ENCODE measurements at places on chromosomes 1 and 21.

- no peak for DNase-seq
Measured at GRCh38 chr1:210123924-210124589, 108.5 kb upstream of the SERTAD4 start.

DNA sequence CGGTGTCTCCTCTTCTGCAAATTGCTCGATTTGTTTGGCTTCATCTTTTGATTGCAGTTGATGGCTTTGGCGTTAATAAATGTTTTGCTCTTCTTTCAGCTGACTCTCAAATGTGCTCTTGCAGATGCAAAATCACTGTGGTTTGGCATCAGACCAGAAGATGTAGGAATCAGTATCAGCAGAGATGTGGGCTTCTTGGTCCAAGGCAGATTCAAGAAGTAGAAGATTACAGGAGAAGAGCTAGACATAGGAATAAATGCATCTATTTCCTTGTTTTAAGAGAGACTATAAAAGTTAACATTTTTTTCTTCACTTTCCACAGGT is 59.8 kb upstream of the BACH1 start:
- DNase-seq: no peak

- DNase-seq: no peak
Measured at GRCh38 chr1:183810121-183810520, 5.2 kb downstream of the RGL1 start.

GRCh38 chr1:214281720-214282629 is 1.0 kb downstream of the SMYD2 start:
- no peak for DNase-seq

DNA sequence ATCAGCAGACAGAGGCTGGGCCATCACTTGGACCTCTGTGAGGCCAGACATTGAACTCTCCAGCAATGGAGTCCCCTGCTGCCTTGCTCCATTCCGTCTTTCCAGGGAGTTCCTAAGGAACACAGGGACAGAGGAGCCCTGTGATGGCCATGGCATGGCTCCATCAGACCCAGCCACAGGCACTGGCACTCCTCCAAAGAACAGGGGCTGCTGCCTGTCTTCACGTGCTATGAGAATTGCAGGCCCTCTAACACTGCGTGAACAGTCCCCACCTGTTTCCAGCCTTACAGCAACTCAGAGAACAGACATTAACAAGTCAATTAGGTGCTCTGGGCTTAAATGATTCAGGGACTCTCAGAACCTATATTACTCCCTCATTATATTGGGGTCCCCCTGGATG is 140.8 kb downstream of the ASTN1 start:
- DNase-seq: no peak

- no peak for DNase-seq
Measured at GRCh38 chr1:31133368-31133767, 67.9 kb upstream of the PUM1 start.

DNA sequence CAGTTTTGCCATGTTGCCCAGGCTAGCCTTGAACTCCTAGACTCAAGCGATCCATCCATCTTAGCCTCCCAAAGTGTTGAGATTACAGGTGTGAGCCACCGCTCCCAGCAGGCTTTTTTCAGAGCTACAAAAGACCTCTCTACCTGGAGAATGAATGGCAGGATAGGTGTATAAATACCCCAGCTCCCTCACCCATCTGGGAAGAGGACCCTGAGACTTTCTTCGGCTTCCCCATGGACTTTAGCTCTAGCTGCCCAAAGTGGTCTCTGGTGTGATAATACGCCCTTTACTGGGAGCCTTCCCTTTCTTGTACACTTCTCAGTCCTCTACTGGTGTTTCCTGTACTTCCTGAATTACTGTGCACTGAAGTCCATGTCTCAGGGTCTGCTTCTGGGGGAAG is 60.6 kb downstream of the PTP4A2 start:
- DNase-seq: no peak

GRCh38 chr1:2468041-2468472 is 8.0 kb upstream of the PLCH2 start:
- no peak for DNase-seq
